ENCODE measurements at places on chromosomes 7 and 10.

DNA sequence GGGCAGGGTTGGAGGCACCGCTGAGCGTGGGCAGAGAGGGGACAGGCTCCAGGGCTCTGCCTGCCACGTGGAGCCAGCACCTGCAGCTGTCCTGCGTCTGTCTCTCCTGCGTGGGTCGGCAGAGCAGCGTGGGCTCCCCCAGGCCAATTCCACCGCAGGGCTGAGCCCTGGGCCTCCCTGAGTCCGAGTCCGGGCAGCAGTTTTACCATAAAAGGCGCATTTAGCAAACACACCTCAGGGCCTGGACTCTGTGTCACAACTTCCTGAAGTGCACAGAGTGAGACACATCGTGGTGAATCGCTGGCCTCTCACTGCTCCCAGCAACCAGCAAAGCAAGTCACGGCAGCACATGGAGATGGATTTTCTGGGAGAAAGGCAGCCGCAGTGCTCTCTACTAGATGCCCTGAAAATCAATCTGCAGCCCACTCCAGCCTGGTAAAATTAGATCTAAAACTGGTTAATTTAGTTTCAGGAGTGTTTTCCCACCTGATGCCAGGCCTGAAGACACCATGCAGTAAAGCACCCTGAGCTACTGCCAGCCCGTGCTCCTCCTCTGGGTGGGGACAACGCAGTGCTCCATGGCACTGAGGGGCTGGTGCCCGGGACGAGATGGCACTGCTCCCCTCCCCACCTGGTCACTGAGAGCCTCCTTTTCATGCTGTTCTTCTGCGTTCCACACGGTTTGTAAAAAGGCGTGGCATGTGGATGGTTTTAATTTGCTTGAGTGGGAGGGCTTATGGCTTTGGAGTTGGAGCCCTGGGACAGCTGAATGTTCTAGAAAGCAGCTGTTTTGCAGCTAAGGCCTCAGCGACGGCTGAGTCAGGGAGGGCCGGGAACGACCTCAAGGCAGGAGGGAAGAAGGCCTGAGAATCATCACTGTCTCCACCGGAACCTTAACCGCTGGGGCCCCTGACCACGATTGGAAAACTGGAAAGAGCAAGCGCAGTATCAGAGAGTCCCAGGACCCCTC, 336.9 kb downstream of the ADARB2 start:
- no peak for DNase-seq

- no peak for DNase-seq
Observed at GRCh38 chr7:158771-159170, 33.6 kb upstream of the FAM20C start.

- peak; percentile 57 for DNase-seq
Observed at GRCh38 chr10:47406870-47407691, 23.0 kb upstream of the ZNF488 start.

GRCh38 chr10:11242443-11243387, 225.0 kb downstream of the CELF2 start:
- peak; percentile 26 for DNase-seq

DNA sequence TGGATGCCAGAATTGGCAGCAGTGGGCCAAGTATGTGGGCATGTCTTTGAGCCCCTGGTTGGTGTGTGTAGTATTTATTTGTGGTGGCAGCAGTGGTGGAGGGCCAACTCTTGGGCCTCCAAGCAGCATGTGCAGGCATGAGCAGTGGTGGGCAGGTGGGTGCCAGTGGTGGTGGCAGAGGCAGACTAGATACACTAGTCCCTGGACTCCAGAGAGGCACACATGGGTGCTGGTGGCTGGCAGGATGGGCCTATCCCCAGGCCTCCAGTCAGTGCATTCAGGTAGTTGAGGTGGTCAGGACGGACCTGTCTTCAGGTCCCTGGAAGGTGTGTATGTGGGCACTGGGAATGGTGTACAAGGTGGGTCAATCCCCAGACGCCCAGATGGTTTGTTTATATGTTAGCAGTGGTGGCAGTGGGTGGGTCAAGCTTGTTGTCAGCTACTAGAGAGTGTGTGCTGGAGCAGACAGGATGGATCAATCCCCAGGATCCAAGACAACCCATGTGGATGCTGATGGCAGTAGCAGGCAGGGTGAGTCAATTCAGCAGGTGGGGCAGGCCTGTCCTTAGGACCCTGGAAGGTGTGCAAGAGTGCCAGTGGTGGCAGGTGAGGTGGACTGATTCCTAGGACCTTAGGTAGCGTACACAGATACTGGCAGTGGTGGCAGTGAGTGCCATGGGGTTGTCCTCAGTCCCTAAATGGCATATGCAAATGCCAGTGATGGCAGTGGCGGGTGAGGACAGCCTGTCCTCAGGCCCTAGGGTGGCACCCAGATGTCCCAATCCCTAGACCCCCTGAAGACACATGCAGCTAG, 294.3 kb downstream of the RPS24 start:
- DNase-seq: no peak

GRCh38 chr7:54725255-54725654, 33.8 kb downstream of the SEC61G start:
- DNase-seq: no peak

DNA sequence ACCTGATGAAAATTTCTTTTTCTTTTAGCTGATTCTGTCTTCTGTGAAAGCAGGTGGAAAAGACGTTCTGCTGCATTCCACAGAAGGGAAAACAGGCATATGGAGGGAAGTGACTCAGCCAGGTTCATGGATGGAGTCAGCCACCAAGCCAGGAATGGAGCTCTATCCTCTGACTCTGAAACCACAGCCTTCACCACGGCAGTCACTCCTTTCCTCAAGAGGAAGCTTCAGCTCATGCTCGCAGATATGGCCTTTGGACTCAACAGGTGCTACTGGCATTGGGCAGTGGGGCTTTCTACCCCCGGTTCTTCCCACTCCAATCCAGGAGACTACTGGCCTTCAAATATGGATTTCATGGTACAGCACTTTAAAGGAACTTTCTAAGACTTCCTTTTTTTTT, 11.5 kb upstream of the PLAU start:
- DNase-seq: peak; percentile 92

DNA sequence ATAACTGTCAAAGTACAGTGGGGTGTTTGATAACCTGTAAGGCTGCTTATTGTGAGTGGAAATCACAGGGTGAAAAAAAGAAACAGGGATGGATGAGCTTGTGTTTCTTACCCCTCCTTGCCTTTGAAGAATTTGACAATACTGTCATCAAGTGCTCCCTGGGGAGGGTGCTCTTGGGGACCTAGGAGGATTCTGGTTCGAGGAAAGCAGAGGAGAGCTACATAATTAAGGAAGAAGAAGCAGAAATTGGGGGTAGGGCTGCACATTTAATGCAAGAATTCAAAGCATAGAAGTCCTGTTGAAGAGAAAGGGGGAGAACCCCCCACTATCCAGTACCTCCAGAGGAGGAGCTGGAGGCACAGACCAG, 208.1 kb upstream of the PHYHIPL start:
- no peak for DNase-seq

DNA sequence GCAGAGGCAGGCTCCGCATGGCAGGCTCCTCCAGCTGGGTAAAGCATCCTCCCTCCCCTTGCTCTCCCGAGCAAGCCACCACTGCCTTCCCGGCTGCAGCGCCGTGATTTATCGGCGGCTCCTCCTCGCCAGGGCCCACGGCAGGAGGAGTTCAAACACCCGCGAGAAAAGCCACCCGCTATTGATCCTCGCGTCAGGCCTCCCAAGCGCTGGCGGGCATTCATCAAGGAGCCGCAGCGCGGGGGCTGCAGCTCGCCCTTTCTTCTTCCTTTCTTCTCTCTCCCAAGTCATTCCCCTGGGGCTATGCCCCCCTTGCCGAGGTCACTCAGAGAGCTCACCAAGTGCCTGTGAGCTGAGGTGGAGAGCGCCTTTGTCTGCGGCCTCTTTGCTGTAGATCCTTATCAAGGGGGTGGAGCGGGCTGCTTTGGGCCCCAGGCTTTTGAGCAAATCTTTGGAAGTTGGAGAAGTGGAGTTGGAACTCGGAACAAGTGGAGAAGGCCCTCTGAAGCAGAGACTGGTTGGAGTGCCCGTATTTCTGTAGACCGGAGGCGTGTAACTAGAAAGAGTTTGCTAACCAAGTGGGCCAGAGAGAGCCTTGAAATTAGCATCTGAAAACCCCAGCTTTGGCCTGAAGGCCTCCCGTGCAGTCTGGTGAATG, 107.2 kb upstream of the PPIF start:
- no peak for DNase-seq

DNA sequence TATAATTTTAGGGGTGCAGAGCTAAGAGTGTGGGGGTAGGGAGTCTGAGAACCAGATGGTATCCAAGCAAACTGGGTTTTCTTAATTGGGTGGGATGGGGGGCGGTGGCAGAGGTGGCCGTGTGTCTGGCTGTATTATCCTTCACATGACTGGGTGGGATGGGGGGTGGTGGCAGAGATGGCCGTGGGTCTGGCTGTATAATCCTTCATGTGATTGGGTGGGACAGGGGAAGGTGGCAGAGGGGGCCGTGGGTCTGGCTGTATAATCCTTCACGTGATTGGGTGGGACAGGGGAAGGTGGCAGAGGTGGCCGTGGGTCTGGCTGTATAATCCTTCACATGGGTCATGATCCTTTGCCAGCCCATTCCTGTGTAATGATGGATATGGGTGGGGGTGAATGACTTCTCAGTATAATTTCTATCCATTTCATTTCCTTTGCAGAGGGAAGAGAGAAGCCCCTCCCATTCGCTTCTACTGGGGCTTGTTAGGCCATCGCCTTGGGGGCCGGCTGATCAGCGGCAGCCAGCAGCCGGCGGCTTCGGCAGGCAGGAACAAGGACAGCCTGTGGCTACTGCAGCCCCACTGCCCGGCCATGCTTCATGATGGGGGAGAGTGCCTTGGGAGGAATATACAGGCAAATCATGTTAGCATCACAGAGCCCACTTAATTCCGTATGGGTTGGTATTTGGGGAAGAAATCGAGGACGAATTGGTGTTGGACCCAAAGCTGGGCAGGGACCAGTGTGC, 179.6 kb upstream of the MKI67 start:
- no peak for DNase-seq

DNA sequence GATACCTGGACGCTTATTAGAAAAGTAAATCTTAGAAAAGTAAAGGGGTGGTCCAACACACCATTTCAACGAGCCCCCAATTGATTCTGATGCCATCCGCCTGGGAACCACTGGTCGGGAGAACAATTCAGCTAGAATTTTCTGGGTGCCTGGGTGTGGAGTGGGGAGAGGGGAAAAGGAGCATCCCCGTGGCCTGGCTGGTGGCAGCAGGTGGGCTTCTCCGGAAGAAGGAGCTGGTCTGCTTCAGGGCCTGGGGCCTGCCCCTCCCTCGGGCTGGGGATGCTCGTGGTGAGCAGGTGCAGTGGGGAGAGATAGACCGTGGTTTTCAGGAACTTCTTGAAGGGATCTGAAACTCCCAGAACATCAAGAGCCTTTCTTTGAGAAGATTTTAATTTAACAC, 39.9 kb upstream of the DUSP5 start:
- no peak for DNase-seq

DNA sequence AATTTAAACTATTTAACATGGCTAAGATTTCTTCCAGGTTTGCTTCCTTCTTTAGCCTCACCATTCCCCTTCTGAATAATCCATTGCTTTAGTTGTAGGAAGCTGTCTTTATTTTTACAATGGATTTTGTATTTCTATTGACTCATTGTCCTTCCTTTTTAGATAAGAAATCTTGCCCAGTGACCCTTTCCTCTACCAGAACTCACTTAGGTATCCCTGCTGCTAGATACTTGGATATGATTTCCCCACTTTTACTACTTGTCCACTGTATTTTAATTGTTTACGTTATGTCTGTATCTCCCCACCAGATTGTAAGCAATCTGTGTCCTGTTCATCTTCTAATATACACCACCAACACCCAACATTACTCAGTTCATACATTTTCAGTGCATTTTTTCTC, 47.7 kb upstream of the MDFIC start:
- no peak for DNase-seq

DNA sequence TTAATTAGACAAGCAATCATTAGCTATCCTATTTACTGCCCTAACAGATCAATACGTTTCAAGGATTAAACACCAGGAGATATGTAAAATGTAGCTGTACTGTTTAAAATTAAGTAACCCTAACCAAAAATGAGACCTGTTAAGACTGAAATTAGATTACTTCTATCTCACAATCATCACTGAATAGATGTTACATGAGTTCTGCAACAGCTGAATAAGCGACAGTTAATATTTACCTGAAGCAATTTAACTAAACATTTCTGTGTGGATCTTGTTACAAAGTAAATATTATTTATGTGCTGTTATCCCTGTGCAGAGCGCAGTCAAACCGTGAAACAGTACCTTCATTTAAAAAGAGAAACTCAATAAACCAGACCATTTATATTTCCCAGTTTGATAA, 122.5 kb downstream of the RELN start:
- DNase-seq: no peak

DNA sequence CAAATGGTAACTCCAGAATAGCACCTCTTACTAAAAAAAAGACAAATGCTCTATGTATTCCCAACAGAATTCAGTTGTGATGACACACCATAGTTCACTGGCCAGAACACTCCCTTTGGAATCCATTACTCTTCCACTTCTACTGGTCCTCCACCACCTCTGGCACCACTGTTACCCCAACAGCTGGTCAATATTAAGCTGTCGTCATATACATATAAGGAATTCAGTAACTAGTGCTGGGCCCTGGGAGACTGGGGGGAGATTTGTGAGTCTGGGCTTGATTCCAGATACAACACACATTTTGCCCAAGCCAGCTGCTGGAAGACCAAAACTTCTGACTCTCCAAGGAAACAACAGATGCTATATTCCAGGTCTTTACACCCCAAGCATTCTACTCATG, 26.0 kb upstream of the ITGA8 start:
- DNase-seq: peak; percentile 90

- peak; percentile 21 for DNase-seq
Observed at GRCh38 chr10:43304687-43305333, 37.9 kb upstream of the RASGEF1A start.

GRCh38 chr7:123210986-123211385, 11.2 kb upstream of the SLC13A1 start:
- no peak for DNase-seq

DNA sequence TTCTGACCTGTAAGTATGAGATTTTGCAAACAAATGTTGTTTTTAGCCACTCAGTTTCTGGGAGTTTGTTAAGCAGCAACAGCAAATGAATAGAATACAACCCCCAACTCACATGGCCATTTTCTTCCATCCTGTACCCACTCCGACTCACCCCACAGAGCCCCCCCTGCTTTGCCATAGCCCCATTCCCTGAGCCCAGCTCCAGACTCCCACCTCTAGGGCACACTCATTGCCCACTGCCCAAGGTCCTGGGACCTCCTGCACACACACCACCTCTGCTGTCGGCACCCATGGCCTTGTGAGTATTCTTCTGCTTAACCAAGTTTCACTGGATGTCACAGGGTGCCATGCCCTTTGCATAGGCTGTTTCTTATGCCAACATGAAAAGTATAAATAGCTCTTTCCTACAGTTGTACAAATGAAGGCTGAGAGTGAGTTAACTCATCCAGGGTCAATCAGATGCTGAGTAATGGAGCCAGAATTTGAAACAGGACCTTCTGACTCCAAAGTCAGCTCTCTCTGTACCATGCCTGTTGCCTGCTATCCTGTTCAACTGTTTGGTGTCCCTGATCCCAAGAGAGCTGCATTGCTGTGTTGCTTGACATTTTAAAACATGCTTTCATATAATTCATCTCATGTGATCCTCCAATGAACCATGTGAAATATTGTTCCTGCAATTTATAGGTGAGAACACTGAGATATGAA, 367.8 kb upstream of the ZMIZ1 start:
- no peak for DNase-seq

GRCh38 chr7:2201686-2202360, 30.9 kb downstream of the MAD1L1 start:
- no peak for DNase-seq

GRCh38 chr7:122988333-122988732, 7.2 kb downstream of the TAS2R16 start:
- no peak for DNase-seq

GRCh38 chr10:4294996-4295792, 510.2 kb upstream of the KLF6 start:
- DNase-seq: peak; percentile 28

GRCh38 chr7:112092709-112093395, 113.3 kb downstream of the DOCK4 start:
- no peak for DNase-seq

All from fibroblast of mammary gland (primary cell).